ENCODE measurements at places on chromosomes 6 and 20. TPM values are rescaled to one million over a fixed set of nuclear protein-coding genes. Genes with fewer than 3 reads are reported as not detected.

DNA sequence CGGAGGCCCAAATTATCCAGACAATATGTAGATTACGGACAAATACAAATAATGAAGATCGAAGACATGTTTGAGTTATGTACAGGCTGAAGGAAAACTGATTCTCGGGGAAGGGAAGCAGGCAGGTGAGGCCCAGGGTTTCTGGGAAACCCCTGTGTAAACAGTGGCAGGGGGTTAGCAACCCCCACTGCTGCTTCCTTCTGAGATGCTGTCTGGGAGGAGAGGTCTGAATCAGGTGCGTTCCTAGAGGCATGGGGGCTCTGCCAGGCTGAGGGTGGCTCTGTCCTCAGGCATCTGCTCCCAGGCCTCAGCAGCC is 7.2 kb upstream of the MDGA1 start:
- DNase-seq, result no peak

DNA sequence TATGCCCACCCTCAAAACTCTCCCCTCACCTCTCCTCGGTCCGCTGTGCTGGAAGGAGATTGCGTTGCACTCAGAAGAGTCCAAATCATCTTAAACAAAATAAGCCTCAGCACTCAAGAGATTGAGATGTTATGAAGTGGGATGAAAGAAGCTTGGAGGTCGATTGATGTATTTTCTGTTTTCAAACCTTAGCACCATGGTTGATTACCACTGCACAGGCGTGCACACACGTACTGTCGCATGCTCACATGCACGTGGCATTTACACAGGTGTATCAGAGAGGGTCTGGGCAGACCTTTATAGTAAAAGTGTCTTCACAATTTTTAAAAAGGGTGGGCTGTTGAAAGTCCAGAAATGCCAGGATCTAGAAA is 612 bp upstream of the AGPAT4 start:
- peak; percentile 28 for DNase-seq

The SEMG1 gene
- not detected for polyA plus RNA-seq

GRCh38 chr20:46666818-46667515 is 15.7 kb upstream of the SLC13A3 start:
- no peak for DNase-seq

The LY6G6D gene
- not detected for polyA plus RNA-seq

DNA sequence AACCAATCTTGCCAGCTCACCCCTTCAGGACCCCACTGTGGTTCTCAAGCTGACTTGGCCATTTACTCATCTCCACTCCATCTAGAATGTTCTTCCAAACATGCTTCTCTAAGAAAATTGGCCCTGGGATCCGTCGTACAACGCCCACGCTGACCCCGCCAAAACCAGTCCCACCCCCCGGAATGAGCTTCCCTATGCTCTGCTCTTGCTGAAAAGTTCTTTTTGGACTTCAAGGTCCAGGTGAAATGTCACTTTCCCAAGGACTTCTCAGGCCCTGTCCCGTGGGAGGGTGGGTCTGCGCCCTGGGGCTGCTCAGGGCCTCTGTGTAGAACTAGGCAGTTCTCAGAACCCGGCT is 9.9 kb downstream of the NOL4L start:
- no peak for DNase-seq

DNA sequence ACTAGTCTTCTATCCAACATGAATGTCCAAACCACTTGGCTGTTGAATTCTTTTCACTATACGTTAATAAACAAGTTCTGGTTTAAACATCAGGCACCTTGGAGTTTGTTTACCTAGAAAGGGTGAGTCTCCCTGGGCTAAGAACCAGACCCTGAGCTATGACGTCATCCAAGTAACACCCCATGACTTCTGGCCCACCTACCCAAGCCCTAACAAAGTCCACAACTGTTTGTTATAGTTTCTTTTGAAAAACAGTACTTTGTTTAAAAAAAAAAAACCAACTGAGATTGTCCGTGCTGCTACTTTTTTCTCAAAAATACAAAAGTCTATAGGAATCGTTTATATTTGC is 146.9 kb upstream of the BEND6 start:
- no peak for DNase-seq

DNA sequence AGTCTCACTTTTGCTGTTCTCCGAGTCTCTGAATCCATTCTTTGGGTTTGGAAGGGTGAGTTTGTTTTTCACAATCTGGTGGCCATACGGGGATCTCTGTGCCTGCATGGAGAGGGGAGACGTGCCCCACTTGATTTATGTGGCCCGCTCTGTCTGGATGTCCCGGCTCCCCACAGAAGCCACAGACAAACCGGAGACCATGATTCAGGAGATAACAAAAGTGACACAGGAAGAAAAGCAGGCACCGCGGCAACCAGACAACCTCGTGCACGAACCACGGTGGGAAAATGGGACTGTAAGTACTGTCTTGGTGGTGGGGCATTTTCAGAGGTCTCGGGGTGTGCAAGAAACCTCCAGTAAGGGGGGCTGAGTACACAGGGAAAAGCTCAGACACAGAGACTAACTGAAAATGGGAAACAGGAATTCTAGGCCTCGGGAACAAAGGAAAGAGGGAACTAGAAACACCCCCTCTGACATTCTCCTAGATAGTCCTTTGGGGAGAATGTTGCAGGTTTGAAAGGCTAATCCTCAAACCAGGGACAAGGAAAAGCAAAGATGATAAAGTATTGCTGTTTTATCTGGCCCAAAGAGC is 22.1 kb upstream of the ZNF318 start:
- DNase-seq, result no peak

- DNase-seq, result no peak
These were observed 206.5 kb downstream of the TPBG start for GRCh38 chr6:82570083-82570482.

The BPI gene
- 0.32 TPM for polyA plus RNA-seq

The HSPA12B gene
- 11.5 TPM for polyA plus RNA-seq

GRCh38 chr20:10710991-10711775 is 37.4 kb upstream of the JAG1 start:
- no peak for DNase-seq

GRCh38 chr6:75219263-75219662 is 13.4 kb upstream of the COL12A1 start:
- no peak for DNase-seq

DNA sequence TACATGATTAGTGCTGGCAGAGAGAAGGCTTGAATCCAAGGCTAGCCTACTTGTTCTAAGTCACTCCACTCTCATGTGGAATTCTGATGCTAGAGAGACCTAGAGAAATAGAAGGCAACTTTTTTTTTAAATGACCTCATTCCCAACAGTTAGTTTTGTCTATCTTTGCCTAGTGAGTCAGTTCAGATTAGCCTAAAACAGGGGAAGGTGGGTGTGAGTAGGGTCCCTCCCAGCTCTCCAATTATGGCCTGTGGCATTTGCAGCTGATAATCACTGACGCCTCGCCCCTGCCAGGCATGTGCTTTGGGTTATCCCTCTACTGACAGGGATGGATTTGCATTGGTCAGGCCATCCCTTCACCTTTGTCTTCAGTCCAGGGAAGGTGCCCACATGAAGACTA is 13.6 kb downstream of the TXLNB start:
- no peak for DNase-seq

DNA sequence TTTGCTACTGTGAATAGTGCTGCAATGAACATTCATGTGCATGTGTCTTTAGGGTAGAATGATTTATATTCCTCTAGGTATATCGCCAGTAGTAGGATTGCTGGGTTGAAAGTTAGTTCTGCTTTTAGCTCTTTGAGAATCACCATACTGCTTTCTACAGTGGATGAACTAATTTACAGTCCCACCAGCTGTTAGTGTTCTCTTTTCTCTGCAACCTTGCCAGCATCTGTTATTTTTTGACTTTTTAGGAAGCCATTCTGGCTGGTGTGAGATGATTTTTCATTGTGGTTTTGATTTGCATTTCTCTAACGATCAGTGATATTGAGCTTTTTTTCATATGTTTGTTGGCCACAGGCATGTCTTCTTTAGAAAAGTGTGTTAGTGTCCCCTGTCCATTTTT is 40.0 kb downstream of the PLG start:
- DNase-seq, result no peak

DNA sequence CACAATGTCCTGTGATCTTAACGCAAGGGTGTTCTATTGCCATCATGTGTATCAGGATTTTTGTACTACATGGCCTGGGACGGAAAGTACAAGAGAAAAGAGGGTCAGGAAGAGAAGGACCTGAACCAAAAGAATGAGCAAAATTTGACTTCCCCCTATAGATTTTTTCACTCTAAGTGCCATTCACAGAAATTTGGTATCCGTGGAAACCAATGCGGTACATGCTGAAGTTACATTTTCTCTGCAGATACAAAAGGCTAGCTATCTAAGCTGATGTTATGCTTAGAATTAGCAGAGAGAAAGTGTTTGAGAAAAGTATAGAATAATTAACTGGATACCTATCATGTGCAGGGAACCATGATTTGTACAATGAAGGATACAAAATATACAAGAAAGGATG is 12.4 kb upstream of the PDE7B start:
- no peak for DNase-seq

DNA sequence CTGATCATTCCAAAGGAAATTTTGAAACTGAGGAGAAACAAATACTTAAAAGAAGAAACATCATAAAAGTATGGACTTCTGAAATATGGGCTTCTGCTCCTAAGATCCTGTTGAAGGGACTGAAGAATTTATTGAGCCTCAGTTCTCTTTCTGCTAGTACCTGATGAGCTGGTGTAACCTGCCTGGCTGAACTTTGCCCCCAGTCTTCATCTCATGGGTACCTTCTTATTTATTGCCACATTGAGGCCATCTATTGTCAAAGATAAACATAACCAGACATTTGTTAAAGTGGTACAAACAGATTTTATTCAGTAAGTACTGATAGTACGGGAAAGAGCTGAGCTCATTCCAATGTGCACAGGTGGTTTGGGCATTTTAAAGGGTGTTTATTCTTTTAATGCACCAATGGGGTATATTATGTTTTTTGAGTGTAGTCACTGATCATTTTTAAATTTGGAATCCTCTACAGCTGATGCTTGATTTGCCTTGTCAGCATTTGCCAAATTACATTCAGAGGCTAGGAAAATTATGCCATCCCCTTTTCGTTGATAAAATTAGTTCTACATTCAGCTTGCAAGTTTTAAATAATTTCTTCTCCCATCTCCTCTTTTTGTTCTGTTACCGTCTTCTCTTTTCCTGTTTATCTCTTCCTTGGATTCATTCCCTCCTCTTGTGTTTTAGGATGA is 118.2 kb downstream of the PRIM2 start:
- DNase-seq, result no peak

DNA sequence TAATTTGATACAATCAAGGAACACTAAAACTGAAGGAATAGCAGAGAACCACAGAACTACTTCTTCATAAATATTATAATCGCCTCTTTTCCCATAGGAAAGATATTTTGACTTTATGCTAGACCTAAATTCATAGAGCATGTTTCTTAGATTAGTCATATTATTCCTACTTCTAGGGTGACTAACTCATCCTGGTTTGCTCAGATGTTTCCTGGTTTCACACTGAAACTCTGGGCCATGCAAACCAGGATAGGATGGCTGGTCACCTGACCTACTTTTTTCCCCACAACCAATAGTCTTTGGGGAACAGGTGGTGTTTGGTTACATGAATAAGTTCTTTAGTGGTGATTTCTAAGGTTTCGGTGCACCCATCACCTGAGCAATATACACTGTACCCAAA is 42.8 kb downstream of the MMS22L start:
- no peak for DNase-seq

The HRH3 gene
- polyA plus RNA-seq, result 0.15 TPM

GRCh38 chr6:7390226-7390878 is 744 bp downstream of the RIOK1 start:
- DNase-seq, result no peak

DNA sequence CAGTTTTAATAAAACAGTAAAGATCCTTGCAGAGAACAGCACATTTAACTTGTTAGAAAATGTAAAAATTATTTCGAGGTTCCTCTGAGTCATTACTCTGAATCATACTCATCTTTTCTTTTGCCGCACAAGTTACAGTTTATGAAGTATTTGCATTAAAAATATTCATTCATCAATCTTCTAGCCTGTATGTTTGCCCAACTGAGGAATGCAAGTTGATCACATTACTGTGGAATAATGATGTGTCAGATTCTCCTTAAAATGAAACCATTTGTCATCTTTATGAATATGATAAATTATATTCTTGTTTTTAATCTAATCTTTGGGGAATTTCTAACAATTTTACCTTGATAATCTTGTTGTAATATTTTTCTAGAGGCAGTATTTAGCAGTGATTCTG is 340.4 kb upstream of the OPRM1 start:
- DNase-seq, result no peak

The CST4 gene
- not detected for polyA plus RNA-seq

The NKX2-4 gene
- not detected for polyA plus RNA-seq

The SPATS1 gene
- polyA plus RNA-seq, result not detected

DNA sequence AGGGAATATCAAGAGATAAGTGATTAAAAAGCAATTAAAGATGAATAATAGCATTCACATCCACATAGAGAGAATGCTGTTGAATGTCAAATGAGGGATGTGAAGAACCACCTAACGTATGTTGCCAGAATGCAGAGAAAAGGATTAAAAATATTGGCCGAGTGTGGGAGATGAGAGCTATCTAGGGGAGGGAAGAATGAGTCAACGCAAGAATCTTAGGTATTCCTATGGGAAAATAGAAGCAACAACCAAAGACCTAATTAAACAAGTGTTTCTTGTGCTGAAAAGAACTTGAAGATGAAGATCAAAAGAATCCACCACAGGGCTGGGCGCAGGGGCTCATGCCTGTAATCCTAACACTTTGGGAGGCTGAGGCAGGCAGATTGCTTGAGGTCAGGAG is 12.2 kb upstream of the RSPH3 start:
- no peak for DNase-seq

The CSTF1 gene
- 45.4 TPM for polyA plus RNA-seq

GRCh38 chr6:72382602-72383529 is 239.0 kb upstream of the KCNQ5 start:
- DNase-seq, result no peak

DNA sequence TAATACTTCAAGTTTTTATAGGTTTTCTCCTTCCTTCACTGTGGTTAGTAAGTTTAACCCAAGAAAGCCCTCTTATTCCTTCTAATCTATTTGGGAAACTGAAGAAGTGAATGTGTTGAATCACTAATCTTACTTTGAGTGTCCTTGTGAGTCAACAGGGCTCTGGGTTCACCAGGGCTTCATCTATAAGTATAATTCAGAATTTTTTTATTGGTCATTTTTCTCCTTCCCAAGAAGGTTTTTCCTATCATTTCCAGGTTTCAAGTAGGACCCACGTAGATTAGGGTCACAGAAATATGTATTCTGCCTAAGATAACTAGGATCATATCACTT is 191.1 kb downstream of the ATXN1 start:
- no peak for DNase-seq

The SDHAF4 gene
- polyA plus RNA-seq, result 22.8 TPM

The TMC2 gene
- polyA plus RNA-seq, result 0.50 TPM

GRCh38 chr6:16543521-16543920 is 217.7 kb downstream of the ATXN1 start:
- DNase-seq, result no peak

DNA sequence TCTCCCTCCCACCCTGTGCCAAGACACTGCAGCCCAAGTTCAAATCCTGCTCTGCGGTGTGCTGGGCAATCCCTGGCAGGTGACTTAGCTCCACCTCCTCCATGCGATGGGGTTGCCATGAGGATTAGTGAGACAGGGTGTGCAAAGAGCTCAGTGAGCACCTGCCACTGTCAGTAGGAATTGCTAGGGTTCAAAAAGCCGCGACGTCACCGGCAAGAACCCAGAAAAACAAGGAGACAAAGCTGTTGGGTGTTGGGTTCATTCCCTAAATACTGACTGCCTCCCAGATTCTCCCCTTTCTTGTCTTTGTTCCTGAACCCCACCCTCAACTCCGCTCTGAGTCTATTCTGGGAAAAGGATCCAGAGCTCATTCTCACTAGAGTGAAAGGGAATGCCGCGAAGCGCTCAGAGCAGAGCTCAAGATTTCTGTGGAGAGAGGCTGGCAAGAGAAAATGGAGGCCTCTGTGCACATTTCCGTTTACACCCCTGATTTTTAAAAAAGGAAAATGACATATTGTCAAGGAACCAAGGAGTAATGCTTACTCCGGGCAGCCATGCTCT is 13.3 kb downstream of the PMEPA1 start:
- no peak for DNase-seq

Measured in left kidney (tissue), 8 donors.